ENCODE measurements at places on chromosomes 2 and 18.

DNA sequence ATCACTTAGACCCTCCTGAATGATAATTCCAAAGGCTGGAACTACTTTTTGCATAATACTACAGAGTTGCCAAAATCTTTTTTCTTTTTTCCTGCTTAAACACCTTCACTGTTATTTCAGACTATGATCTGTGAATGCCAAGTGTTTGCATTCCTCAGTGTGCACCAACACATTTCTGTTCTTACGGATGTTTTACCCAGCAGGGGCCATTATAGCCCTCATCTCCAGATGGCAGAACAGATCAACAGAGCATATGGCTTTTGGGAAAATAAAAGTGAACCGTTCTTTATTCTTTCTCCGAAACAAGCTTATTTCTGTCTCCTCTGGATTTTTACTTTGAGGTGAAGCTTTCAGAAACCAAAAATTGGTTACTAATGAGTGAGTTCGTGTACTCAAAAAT, 1226.6 kb upstream of the FAM98A start:
- DNase-seq: no peak

- no peak for DNase-seq
Observed at GRCh38 chr18:11974741-11975325, 6.5 kb upstream of the IMPA2 start.

- DNase-seq: peak; percentile 30
Observed at GRCh38 chr2:239312081-239312511, 88.7 kb downstream of the HDAC4 start.

- DNase-seq: no peak
Observed at GRCh38 chr2:155662224-155662623, 670.3 kb downstream of the NR4A2 start.

GRCh38 chr2:30796699-30797098, 10.5 kb downstream of the CAPN13 start:
- no peak for DNase-seq

- no peak for DNase-seq
Observed at GRCh38 chr18:34801774-34802173, 91.7 kb downstream of the DTNA start.

DNA sequence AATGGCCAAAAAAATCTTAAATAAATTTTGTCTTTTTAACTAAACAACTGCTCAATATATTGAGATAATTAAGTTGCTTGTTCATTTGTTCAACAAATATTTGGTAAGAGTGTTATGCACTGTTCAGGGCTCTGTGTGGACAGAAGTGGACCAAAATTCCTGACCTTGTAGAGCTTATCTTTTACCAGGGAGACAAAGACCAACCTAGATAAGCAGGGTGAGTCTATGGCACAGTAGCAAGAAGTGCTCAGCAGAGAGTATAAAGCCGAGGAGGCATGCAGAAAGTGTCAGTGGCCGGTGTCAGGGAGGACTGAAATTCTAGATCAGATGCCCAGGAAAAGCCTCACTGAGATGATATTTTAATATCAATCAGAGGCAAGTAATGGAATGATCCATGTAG, 2.6 kb downstream of the RAB27B start:
- no peak for DNase-seq

DNA sequence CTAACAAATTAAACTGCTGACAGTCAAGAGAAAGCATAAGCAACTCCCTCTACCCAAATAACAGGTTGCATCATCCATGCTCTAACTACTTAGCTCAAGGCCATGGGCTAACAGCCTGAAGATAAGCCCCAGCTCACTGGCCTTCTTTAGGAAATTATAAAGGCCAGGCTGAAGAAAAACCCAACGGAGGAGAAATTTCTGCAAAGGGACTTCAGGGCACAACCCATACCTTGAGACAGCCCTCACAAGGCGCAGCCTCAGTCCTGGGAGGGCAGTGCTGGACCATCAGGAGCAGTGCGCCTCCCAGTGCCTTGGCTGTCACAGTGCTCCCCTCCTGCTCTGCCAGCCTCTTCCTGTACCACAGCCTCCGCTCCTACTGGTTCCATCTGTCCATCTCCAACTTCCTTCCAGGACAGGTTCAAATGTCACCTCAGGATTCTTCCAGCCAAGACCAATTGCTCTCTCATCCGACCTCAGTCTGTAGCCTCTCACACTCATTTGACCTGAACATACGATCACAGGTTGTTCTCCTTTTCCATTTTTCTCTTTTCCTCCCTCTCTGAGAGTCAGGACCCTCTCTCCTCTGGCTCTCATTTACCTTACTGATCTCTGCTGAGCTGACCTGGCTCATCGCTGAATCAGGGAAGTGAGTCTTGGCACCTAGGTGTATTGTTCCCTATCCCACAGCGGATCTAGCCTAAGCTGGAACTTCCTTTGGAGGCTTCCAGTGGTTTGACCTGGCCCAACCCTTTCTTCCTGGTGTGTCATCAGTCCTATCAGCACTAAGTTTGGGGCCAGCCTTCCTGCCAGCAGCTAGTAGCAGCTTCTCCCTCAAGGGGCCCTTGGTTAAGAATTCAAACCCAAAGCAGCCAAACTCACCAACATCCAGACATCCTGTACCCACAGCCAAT, 1.9 kb downstream of the MCFD2 start:
- DNase-seq: no peak

GRCh38 chr2:172855588-172855987, 119.9 kb downstream of the RAPGEF4 start:
- no peak for DNase-seq

DNA sequence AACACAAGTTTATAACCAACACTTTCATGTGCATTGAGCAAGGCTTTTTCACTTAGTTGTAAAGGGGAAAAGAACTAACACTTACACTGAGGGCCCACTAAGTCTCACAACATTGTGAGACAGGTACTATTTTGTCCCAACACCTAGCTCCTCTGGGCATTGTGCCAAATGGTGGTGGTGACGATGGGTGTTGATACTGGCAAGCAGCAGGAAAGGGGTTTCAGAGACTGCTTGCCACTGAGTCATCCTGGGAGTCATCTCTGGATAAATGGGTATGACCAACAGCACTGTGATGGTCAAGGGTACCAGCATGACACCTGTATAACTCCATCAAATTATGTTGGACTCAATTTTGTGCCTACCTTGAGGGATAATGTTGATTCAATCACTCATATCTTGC, 138.8 kb upstream of the ITGA6 start:
- DNase-seq: peak; percentile 58

- DNase-seq: no peak
Observed at GRCh38 chr2:200220251-200220650, 86.2 kb upstream of the SPATS2L start.

DNA sequence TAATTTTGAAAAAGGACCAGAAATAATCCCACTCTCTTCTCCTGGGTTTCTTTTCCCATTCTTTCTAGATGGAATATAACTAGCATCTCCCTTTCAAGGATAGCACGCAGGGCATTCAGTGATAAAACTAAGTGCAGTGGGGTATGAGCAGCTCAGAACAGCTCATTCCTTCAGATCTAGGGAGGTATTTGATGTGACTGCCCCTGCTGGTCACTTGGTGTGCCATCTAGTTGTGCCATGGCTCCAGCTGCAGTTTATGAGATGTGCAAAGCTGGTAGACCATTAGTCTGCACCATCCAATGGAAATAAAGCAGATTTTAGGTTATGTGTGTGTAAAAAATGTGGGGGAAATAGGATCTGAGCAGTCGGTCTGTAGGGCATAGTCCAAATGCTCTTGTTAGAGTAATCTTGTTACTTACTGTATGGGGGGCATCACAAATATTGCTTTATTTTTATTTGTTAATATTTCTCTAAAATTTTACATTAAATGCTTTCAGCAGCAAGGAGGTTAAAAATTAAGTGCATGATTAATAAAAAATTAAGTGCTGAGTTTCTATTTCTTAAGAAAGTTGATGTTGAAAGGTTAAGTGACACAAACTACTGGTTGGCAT, 38.9 kb downstream of the CTAGE1 start:
- no peak for DNase-seq

DNA sequence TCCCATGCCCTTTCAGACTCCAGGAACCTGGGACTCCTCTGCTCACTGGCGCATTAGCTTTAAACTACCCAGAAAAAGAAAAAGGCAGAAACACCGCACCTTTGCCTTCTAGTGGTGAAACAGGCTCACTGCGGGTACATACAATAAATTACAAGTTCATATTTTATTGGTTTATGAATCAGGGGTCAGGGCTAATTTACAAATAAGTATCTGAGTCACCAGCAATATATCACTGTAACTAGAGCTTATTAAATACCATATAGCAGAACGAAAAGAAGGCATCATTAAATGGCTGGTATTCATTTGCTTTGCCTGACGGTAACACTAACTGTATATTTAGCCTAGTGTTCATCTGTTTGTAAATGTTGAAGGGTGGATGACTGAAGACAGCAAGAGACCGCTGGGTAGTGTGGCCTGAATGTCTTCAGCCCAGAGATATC, 26.9 kb upstream of the DTNB start:
- no peak for DNase-seq

DNA sequence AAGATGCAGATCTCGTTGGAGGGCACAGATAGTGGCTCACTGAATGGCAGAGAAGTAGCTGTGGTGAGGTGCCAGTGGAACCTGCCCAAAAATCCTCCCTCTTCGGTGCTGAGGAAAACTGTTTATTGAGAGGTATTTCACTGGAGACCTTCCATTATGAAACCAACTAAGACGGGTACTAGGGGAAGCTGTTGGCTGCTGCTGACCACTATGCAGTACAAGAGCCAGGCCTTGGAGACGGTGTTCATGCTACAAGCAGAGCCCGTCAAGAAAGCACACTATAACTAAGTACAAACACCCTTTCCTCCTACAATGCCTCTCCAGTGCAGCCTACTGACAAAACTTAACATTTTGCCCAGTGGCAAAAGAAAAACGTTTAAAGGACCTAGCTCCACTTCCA, 4.6 kb downstream of the ARL5A start:
- DNase-seq: no peak

DNA sequence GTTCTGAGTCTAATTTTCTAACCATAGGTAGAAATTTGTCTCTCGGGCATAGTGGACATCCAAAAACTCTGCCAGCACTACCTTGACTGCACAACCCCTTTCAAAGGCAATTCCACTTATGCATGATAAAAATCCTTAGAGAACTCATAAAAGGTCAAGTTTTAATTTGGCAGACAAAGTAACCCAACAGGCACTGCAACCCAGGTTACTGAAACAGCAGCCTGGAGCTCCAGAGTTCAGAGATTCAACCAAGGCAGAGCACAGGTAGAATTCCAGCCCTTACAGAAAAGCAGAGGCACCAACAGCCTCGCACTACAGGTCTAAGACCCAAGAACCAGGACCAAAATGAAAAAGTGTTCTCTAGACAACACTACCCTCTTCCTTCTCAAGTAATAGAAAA, 1.8 kb downstream of the DTNB start:
- no peak for DNase-seq

DNA sequence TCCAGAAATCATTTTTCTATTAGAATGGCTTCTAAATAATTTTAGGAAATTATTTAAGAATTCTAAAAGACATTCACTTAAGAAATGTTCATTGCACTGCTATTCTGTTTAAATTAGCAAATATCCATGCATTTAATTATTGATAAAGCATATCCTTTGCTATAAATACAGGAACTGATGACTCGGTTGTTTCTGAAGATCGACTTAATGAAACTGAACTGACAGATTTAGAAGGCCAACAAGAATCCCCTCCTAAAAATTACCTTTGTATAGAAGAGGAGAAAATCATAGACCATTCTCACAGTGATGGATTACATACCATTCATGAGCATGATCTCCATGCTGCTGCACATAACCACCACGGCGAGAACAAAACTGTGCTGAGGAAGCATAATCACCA, 59.4 kb downstream of the SLC39A10 start:
- DNase-seq: no peak

DNA sequence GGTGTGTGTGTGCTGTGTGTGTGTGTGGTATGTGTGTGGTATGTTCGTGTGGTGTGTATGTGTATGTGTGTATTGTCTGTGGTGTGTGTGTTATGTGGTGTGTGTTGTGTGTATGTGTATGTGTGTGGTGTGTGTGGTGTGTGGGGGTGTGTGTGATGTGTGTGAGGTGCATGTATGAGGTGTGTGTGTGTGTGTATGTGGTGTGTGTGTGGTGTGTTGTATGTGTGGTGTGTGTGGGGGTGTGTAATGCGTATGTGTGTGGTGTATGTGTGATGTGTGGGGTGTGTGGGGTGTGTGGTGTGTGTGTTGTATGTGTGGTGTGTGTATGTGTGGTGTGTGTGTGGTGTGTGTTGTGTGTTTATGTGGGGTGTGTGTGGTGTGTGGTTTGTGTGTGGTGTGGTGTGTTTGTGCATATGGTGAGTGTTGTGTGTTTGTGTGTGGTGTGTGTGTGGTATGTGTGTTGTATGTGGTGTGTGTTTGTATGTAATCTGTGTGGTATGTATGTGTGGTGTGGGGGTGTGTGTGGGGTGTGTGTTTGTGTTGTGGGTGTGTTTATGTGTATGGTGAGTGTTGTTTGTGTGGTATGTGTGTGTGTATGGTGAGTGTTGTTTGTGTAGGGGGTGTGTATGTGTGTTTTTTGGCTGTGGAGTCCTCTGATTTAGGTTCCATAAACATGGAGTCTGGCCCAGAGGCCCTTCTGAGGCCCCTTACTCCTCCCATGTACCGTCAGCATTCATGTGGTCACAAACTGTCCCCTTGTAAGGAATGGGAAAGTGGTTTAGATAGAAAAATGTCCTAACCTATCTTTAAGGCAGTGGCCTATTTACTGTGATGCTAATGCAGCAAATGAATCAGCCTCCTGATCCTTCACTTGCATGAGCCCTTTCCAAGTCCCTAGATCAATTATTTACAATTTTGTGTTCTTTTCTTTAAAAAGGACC, 116.0 kb downstream of the ALPK2 start:
- DNase-seq: no peak

DNA sequence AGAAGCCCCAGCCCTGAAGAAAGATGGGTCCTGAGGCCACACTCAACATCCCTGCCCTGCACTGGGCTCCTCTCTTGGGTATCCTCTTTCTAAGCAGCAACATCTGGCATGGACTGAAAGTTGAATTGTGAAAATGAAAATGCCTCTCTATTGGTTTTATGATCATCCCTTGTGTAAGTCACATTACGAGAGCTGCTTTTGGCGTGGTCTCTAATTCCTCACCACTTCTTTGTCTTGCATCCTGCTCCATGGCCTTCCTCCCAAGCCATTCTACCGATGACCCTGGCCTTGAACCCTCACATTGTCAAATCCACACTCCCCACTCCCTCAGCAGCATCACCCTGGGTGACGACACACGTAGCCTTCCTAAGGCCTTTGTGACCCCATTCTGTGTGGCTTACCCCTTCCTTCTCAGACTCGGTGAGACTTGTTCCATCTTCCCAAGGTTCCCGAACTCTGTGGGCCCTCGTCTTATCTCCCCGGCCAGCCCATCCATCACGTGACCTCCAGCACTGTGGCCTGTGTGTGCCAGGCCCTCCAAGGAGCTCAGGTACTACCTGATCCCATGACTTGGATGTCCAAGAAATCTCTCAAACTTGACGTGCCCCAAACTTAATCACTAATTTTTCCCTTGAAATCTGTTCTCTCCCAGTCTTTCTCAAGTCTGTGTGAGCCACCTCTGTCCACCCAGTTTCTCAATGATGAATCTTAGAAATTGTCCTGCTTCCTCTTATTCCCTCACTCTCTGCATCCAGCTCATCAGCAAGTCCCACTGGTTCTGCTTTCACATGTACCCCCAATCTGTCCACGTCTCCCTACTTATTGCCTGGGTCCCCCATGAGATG, 194.7 kb upstream of the HS6ST1 start:
- no peak for DNase-seq

GRCh38 chr2:112803691-112804521, 19.6 kb upstream of the IL1A start:
- no peak for DNase-seq

GRCh38 chr2:113905886-113906285, 16.0 kb downstream of the ACTR3 start:
- no peak for DNase-seq

GRCh38 chr2:128057334-128057733, 29.5 kb upstream of the SAP130 start:
- no peak for DNase-seq

GRCh38 chr2:21326152-21326551, 202.4 kb downstream of the TDRD15 start:
- DNase-seq: no peak
